Transverse colon (tissue), 4 donors: ENCODE measurements at places on chromosomes 5 and 9. TPM values are rescaled to one million over a fixed set of nuclear protein-coding genes. Genes with fewer than 3 reads are reported as not detected.

- H3K36me3 ChIP-seq = no peaks in the 10 kb centered on the region
- H3K27me3 ChIP-seq = no peaks in the 10 kb centered on the region
- peak overlapping the region; percentile 66 for H3K27ac ChIP-seq
- H3K4me3 ChIP-seq = no peak overlapping the region
- peaks cover 59% of the 10 kb centered on the region for H3K4me1 ChIP-seq
Measured at GRCh38 chr9:124270504-124271335, 13.0 kb downstream of the NEK6 start.

GRCh38 chr5:39942606-39943005, 517.8 kb upstream of the DAB2 start:
- H3K27me3 ChIP-seq = no peaks in the 10 kb centered on the region
- no peak overlapping the region for H3K4me3 ChIP-seq
- DNase-seq = no peak
- H3K27ac ChIP-seq = no peak overlapping the region
- no peaks in the 10 kb centered on the region for H3K36me3 ChIP-seq

- H3K4me3 ChIP-seq = no peak overlapping the region
- no peak overlapping the region for H3K27ac ChIP-seq
- no peaks in the 10 kb centered on the region for H3K27me3 ChIP-seq
- no peak for DNase-seq
- H3K4me1 ChIP-seq = no peaks in the 10 kb centered on the region
Measured at GRCh38 chr5:114782869-114783268, 386.8 kb downstream of the TRIM36 start.

DNA sequence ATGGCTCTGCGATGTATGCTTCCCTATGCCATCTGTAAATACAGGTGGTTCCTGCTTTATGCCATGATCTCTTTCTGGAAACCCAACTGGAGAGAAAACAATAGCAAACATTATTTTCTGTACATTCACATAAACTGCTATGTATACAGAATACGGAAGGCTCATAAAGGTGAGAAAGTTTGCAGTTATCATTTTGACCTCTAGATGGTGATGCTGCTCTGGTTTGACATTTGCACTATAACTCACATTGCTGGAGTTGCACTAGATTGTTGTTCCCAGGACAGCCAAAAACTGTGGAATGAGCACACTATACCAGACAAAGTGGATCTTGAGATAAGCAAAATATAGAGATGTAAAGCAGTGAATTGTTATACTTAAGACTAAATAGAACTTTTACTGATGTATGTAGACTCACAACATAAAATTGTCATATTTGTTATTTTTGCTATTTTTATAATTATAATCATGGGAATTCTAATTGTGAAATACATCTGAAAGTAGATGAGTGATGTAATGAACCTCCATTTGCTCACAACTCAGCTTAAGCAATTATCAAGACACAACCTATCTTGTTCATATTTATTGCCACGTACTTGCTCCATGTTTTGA, 246.5 kb downstream of the PTPRD start:
- H3K27ac ChIP-seq = no peak overlapping the region
- no peaks in the 10 kb centered on the region for H3K36me3 ChIP-seq
- DNase-seq = no peak
- H3K4me3 ChIP-seq = no peak overlapping the region
- no peaks in the 10 kb centered on the region for H3K4me1 ChIP-seq

DNA sequence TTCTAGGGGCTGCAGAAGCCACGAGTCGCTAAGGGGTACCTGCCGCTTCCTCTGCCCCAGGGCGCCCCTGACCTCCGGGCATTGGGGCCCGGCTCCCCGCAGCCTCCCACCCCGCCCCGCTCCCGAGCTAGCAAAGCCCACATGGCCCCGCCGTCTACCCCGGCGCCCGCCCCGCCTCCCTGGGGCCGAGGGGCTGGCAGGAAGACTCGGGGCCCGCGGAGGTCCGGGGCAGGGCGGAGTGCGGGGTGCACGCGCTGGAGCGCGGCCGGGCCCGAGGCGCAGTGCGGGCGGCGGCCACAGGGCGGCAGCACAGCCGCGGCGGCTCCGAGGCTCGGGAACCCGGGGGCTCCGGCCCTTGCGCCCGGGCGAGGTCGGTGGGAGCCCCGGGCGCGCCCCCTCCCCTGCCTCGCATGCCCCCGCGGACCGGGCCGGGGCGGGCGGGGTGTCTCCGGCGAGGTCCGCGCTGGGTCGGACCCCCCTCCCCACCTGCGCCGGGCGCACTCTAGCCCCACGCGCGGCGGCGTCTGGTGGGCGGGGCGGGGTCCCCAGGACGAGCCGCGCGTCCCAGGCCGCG, 6.7 kb downstream of the NRARP start:
- no peaks in the 10 kb centered on the region for H3K36me3 ChIP-seq
- H3K4me1 ChIP-seq = peaks cover 54% of the 10 kb centered on the region
- peak; percentile 62 for DNase-seq
- H3K27ac ChIP-seq = peak overlapping the region; percentile 90

DNA sequence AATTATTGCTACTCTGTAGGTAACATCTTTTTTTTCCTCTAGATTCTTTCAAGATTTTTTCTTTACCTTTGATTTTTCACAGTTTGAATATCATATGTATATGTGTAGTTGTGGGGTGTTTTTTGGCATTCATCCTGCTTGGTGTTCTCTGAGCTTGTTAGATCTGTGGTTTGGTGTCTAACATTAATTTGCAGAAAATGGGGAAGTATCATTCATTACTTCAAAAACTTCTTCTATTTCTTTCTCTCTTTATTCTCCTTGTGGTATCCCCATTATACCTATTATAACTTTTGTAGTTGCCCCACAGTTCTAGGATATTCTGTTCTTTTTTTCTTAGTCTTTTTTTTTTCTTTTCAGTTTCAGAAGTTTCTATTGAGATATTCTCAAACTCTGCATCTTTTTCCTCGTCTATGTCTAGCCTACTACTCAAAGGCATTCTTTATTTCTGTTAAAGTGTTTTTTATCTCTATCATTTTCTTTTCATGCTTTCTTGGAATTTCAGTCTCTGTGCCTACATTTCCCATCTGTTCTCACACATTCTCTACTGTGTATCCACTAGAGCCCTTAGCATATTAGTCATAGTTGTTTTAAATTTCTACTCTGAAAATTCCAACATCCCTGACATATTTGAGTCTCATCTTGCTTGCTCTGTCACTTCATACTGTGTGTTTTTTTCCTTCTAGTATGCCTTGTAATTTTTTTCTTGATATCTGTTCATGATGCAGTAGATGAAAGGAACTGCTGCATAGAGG, 60.1 kb upstream of the GNA14 start:
- no peaks in the 10 kb centered on the region for H3K4me1 ChIP-seq
- H3K27ac ChIP-seq = no peak overlapping the region
- H3K27me3 ChIP-seq = no peaks in the 10 kb centered on the region
- no peak for DNase-seq

- H3K36me3 ChIP-seq = peaks cover 60% of the 10 kb centered on the region
- no peak overlapping the region for H3K27ac ChIP-seq
- DNase-seq = no peak
- H3K27me3 ChIP-seq = no peaks in the 10 kb centered on the region
- no peaks in the 10 kb centered on the region for H3K4me1 ChIP-seq
Measured at GRCh38 chr9:86298873-86299272, 16.5 kb upstream of the ISCA1 start.

- no peaks in the 10 kb centered on the region for H3K4me1 ChIP-seq
- H3K27ac ChIP-seq = peak within 1 kb of the TSS; percentile 72
- H3K4me3 ChIP-seq = peak within 1 kb of the TSS; percentile 93
- H3K27me3 ChIP-seq = peaks cover 2% of the 10 kb centered on the region
- H3K36me3 ChIP-seq = no peaks in the 10 kb centered on the region
- peak; percentile 24 for DNase-seq
Measured at GRCh38 chr9:113876151-113876992, at the start of gene ZNF618. ZNF618 (plus strand) TSS chr9:113876309; CDS start chr9:113876381, 72 bp downstream.

GRCh38 chr5:73300337-73301207, 127.6 kb downstream of the TMEM174 start:
- peaks cover 31% of the 10 kb centered on the region for H3K4me1 ChIP-seq
- H3K36me3 ChIP-seq = no peaks in the 10 kb centered on the region
- DNase-seq = no peak
- peaks cover 100% of the 10 kb centered on the region for H3K27me3 ChIP-seq
- H3K4me3 ChIP-seq = no peak overlapping the region
- no peak overlapping the region for H3K27ac ChIP-seq

KIAA0825 gene
- total RNA-seq = 3.0 TPM

JADE2 gene
- total RNA-seq = 36.6 TPM

ACTBL2 gene
- total RNA-seq = not detected

PCDHGA4 gene
- total RNA-seq = 1.6 TPM
